ENCODE measurements at places on chromosomes 1 and 21.

GRCh38 chr1:184473176-184473966 is 86.5 kb downstream of the C1orf21 start:
- DNase-seq: no peak

- no peak for DNase-seq
Measured at GRCh38 chr1:225498549-225499136, 70.8 kb upstream of the LBR start.

- DNase-seq: no peak
Measured at GRCh38 chr1:75727571-75727970, 3.1 kb downstream of the ACADM start.

DNA sequence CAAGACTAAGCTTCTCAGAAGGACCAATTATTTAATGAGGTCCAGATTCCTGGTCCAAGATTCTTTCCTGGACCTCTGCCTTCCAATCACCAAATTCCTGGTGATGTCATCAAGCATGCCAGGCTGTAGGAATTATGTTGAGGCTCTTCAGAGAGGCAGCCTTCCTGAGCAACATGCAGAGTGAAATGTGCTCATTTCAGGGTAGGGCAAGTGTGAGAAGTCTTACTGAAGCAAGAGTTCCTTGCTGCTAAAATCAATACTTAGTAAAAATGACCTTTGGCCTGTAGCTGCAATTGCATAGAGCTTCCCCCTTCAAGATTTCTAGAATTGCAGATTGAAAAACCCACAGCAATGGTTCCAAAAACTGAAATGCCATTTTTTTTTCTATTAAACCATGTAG is 31.7 kb upstream of the BCAR3 start:
- DNase-seq: no peak

DNA sequence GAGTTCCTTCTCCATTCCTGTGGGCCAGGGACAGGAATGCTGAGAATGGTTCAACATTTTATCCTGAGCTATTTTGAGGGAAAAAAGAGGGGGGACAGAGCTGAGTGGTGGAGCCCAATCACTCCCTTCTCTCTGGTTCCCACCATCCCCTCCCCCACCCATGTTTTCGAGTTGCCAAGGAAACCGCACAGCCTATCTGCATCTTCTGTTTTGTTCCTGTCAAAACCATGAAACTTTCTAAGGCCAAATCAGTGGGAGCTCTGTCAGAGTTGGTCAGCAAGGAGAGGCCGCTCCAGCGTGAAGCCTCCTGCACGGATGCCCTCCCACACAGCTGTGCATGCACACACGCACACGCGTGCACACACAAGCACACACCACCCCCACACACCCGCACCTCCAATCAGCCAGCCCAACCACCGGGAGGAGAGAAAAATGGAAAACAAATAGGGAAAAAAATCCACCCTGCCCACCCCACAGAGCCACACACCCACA is 54.5 kb upstream of the ATP2B4 start:
- no peak for DNase-seq

DNA sequence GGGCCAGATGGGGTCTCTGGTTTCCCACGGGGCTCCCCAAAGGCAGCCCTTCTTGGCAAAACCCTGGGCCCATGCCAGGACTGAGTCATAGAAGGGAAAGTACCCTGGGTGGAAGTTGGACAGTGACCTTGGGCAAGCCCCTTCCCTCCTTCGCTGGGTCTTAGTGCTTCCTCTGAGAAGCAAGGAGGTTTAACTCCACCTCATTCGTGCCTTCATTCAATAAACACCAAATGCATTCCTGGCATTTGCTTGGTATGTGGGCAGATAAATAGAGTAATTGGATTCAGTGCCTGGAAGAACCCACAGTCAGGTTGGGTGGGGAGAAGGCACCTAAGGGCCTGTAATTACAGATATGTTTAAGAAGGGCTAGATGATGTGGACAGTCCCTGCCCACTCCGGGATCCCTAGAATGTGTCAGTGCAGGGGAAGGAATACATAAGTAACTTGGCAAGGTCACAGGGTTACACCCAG is 36.3 kb upstream of the CITED4 start:
- DNase-seq: no peak

DNA sequence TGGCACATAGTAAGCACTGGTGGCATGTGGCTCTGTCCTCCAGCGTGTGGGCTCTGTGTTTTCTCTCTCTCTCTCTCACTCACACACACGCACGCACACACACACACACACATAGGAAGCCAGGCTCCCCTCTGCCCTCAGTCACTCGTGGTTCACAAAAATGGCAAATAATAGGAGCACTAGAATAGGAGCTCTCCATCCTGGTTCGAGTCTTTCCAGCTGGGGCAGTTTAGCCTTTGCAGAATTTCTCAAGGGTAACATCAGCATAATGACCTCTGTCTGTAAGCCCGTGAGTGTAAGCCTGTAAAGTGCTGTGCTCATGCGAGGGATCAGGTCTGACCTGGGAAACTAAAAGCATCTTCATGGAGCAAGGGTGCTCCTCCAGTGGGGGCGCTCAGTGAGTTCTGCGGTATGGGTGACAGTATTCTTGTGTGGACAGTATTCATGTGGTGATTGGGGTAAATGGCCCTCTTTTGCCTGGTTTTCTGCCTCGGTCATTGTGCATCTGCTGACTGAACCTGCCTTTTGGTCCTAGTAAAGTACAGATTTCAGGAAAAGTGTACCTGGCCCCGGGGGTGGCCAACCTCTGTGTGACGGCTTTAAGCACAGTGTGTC is 842 bp upstream of the ZC3H12A start:
- DNase-seq: no peak

DNA sequence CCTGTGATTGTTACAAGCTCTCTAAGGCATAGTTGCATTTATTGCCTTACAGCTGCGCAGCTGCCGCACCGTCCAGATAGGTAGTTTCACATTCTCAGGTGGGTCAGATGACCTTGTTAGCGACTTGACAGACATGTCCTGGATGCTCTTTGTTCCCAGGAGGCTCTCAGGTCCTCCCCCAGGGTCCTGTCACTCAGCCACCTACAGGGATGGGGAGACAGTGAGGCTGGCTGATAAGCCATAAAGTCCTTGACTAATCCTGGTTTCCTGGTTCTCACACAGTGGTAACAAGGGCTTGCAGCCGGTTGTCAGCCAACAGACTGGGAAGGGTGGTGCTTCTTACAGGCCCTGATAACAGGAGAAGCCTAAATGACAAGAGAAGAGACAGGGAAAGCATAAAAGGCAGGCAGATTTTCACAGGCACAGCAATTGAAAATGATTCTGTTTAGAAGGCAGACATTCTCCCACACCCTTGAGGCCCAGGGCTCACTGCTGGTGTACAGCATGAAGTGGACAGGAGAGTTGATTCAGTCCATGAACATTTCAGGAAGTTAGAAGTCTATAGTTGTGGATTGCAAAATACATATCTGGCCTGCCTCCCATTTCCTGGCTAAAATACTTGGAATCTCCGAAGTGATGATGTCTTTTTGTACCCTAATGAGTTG is 2.9 kb downstream of the ARF1 start:
- DNase-seq: no peak

GRCh38 chr1:20723537-20724363 is 5.9 kb upstream of the KIF17 start:
- no peak for DNase-seq

- DNase-seq: no peak
Measured at GRCh38 chr1:228323401-228323800, 83.2 kb downstream of the TRIM11 start.

DNA sequence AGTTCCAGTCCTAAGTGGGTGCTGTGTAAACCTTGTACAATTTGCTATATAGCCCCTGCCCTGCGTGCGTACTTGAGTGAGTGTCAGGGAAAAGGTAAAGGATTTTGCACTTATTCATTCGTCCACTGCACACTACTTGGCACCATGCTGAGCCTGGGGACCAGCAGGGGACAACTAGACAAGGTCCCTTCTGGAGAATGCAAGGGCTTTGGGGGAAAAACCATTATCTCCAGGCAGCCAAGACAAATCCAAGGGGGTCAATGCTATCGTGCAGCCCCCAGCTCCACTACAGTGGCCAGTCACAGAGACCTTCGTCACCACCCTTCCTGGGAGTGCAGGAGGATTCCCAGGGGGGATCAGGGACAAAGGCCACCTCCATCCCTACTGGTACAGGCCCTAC is 39.7 kb downstream of the MATN1 start:
- no peak for DNase-seq

DNA sequence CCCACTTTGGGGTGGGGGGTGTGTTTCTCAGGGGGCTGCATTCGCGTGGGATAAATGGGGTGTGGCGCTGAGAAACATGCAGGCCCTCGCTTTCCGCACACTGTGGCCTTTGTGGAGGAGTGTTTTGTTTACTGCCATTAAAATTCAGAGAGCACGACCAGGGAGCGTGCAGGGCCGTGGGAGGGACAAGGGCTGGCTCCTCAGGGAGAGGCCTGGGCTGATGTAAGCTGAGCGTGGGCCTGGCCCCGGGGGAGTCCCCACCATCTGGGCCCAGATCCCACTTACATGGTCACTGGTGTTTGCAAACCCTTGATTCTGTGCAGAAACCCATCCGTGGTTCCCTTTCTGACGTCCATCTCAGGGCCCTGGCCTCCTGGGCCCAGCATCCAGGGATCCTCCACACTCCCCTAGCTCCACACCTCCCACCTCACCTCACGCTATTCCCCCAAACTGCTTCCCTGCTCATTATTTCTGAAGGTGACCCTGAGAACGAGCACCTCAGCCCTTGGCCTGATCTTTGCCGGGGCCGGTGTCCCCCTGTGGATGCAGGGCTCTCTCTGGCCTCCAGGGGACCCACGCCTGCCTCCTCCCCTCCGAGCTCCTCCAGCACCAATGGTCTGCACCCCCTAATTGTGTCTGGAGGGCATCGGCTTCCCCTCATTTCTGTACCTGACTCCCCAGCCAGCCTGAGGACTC is 92.5 kb upstream of the SIM2 start:
- no peak for DNase-seq

DNA sequence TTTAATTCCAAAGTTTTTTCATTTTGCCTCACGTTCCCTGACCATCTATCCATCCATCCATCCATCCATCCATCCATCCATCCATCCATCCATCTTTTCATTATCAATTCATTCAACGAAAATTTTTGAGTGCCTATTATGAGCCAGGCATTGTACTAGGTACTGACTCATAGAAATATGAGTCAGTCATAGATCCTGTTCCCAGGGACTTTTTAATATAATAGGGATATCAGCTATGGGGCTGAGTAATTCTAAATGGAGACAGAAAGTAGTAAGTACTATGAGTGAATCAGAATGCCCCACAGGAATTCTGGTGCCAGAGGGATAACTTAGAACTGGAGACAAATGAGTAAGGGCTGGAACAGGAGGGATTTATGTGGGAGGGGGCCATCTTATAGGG is 49.8 kb upstream of the GNG12 start:
- no peak for DNase-seq

GRCh38 chr21:41593051-41593759 is 85.2 kb upstream of the TMPRSS2 start:
- DNase-seq: no peak

DNA sequence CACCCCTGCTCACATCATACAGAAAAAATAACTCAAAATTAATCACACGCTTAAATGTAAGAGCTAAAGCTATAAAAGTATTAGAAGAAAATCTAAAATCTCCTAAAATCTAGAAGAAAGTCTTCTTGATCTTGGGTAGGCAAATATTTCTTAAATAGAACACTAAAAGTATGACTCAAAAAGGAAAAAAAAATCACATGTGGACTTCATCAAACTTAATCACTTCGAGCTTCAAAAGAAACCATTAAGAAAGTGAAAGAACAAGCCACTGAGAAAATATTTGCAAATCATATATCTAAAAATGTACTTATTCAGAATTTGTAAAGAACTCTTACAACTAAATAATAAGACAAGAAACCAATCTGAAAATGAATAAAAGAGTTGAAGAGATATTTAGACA is 32.7 kb downstream of the LRRC52 start:
- DNase-seq: no peak

DNA sequence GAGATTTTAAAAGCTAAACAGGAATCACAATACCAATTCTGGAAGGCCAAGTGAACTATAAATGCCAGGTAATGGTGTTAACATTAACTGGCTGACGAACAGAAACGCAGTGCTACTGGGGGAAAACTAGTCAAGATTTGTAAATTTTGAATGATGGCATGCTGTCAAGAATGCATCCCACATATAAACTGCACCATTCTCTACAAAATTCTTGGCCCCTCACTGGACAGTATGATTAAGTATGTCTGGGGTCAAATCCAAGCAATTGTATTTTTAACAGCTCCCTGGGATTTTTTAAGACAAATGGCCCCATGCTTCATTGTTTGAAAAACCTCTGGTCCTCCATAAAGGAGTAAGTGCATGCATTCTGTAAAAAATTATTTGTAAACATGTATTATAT is 73.2 kb upstream of the COA6 start:
- no peak for DNase-seq

DNA sequence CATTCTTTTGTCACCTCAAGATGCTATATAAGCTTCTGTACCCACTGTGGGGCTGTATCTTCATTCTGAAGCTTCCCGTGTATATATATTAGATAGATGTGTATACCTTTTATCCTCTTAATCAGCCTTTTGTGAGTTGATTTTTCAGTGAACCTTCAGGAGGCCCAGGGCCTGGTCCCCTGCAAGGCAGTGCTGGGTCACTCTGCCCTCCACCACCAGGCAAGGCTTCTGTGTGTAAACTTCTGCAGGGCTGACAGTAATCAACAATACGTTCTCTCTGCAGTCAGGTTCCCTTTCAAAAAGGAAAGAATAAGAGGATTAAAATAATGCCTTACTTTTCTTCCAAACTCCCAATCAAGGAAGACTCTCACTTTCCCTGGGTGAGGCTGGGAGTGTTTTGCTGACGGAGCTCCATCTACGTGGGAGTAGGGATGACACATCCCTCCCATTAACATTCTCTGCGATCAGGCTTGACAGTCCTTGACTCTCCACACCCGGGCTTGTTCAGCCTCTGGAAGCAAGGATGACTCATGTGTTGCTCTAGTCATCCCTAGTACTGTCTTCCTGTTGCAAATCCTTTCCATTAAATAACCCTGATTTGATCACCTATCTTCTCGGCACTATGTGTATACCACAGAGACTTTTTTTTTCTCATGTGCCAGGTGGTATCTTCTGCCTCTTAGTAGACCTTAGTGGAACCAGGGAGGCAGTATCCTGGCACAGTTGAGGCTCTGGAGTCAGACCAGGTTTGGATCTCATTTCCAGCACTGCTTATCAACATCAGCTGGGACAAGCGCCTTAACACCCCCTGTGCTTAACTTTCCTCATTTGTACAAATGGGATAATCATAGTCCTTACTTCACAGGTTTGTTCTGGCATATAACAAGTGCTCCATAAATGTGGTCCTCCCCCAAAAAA is 70.3 kb upstream of the KCNK1 start:
- no peak for DNase-seq

- DNase-seq: no peak
Measured at GRCh38 chr1:246160905-246161304, 346.2 kb downstream of the SMYD3 start.

DNA sequence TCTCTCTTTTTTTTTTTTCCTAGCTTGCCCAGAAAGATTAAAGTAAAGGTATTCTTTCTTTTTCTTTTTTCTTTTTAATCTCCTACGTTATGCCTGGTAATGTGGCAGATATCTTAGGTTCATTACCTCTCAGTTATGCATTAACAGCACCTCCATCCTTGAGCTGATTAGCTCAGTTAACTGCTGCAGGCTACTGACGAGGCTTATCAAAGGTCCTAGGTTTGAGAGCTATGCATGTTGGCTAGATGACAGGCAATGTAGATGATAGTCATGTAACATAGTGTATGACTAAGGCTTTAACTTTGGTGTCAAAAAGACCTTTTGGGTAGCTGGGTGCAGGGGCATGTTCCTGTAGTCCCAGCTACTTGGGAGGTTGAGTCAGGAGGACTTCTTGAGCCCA is 53.7 kb upstream of the CACYBP start:
- DNase-seq: no peak

Data from smooth muscle cell of the brain vasculature (primary cell).